ENCODE measurements at places on chromosomes 16 and 17.

GRCh38 chr17:32341141-32341856, 674 bp downstream of the C17orf75 start:
- no peak for DNase-seq

- no peak for DNase-seq
Measured at GRCh38 chr16:54936979-54937670, 6.5 kb downstream of the IRX5 start.

GRCh38 chr16:11915114-11915643, 577 bp downstream of the GSPT1 start:
- DNase-seq, result no peak

DNA sequence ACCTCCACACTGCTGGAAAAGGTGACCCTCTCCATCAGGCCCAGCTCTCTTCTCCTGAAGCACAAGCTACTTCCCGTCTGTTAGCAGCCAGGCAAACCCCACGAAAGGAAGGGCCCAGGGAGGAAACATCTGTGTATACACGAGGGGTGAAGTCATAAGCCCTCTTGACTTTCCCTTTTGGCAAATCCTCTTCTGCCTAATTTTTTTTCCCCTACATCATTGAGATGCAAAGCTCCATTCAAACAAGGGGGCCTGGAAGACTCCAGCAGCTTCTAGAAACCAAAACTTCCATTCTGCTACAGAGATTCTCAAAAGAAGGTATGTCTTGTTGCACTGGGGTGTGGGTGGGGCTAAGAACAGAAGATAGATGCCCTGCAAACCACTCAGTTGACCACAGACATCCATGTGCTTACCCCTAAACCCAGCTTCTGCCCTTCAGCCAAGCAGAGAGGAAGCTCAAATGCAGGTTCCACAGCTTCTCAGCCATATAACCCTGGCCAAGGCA, 145.6 kb upstream of the RCVRN start:
- no peak for DNase-seq

- no peak for DNase-seq
Measured at GRCh38 chr16:51010817-51011216, 140.3 kb downstream of the SALL1 start.

- DNase-seq, result no peak
Measured at GRCh38 chr17:42766124-42766523, 5.1 kb downstream of the RAMP2 start.

GRCh38 chr17:43924558-43924957, 17.2 kb upstream of the MPP2 start:
- no peak for DNase-seq

DNA sequence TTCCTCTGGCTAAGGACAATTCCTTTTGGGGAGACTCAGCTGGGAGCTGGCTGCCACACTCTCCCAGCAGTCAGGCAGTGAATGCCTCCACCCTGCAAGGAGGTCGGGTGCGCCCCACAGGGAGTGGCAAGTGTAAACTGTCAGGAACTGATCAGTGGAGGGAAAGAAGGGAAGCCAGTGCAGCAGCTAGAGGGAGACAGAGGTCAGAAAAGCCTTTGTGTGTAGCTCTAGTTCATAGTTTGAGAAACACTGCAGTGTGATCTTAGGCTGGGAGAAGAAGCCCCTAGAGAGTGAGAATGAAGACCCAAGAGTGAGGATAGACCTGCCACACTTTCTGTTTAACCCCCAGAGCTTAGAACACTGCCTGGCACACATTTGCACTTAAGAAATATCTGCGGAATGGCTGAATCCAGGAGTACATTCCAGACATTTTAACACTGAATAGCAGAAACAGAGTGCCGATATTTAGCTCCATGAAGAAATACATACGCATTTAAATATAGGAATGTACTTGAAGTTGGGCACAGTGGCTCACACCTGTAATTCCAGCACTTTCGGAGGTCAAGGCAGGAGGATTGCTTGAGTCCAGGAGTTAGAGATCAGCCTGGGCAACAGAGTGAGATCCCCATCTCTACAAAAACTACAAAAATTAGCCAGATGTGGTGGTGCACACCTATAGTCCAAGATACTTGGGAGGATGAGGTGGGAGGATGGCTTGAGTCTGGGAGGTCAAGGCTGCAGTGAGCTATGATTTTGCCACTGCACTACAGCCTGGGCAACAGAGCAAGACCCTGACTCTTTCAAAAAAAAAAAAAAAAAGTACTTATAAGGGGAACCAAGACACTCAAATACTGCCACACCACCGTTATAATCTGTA, 11.1 kb upstream of the SLC5A11 start:
- DNase-seq, result no peak

DNA sequence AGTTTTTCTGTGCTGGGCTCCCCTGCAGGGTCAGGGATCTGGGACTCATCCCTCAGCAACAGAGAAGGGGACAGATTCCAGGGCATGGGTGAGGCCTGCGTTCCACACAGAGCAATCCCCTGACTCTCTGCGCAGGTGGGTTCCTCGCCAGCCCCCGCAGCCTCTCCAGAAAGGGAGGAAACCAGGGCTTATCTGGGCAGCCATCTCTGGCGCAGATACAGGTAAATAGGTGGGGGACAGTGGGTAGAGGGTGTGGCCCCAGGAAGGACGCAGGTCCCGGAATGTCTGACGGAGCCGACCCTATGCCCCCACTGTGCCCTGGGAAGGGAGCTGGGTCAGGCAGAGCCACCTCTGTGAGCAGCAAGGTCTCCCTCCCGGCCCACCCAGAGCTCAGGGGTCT, 23.2 kb downstream of the PIEZO1 start:
- no peak for DNase-seq

GRCh38 chr16:25031132-25031440, 15.9 kb upstream of the ARHGAP17 start:
- DNase-seq, result no peak

GRCh38 chr17:1142561-1142971, 37.2 kb downstream of the ABR start:
- no peak for DNase-seq

- no peak for DNase-seq
Measured at GRCh38 chr16:35510701-35511100, 2051.3 kb downstream of the TP53TG3F start.

DNA sequence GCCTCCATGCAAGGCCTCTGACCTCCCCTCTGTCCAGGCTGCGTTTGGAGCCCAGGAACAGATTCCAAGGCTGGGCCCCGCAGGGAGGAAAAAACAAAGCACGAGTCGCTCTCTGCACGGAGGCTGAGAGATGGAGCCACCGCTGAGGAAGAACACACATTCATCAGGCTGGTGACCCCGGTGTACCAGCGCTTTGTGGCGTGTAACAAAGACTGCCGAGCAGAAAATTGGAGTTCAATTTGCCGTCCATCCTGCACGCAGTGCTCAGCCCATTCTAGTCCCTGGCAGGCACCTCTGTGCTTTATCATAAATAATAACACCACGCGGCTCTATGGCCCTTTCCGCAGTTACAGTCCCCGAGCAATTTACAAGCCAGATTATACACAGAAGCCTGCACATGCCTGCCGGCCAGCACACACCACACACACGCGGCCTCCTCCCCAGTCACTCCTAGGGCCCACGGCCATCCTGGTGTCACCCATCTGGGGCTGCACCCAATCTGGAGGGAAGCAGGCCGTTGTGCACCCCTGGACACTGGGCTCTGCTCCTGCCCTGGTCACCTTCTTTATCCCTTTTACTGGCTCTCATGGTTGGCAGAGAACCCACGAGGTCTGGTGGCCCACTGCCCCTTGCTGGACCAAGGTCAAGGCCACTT, 124.4 kb downstream of the SDK2 start:
- no peak for DNase-seq

GRCh38 chr16:78309763-78310162, 210.3 kb downstream of the WWOX start:
- no peak for DNase-seq

DNA sequence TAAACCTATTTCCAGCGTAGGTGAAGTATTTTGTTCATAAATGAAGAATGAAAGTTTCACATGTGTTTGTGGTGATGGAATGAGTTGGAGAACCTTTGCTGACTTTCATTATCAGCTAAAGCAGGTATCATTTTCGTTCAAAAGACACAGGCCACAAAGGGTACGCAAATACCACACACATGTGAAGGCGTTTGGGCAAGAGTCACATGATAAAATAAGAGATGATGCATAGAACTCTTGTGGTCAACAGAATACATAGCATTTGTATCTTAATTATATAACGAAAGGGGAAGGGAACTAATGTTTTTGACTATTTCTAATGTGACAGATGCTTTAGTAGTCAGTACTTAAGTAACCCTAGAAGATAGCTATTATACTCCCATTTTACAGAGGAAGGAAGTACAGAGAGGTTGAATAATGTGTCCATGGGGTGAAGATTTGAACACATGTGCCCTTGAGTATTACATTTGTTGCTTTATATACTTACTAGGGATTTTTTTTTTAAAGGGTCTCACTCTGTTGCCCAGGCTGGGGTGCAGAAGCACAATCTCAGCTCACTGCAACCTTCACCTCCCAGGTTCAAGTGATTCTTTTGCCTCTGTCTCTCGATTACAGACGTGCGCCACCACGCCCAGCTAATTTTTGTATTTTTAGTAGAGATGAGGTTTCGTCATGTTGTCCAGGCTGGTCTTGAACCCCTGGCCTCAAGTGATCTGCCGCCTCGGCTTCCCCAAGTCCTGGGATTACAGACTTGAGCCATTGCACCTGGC, 4.8 kb downstream of the RPA1 start:
- DNase-seq, result no peak

DNA sequence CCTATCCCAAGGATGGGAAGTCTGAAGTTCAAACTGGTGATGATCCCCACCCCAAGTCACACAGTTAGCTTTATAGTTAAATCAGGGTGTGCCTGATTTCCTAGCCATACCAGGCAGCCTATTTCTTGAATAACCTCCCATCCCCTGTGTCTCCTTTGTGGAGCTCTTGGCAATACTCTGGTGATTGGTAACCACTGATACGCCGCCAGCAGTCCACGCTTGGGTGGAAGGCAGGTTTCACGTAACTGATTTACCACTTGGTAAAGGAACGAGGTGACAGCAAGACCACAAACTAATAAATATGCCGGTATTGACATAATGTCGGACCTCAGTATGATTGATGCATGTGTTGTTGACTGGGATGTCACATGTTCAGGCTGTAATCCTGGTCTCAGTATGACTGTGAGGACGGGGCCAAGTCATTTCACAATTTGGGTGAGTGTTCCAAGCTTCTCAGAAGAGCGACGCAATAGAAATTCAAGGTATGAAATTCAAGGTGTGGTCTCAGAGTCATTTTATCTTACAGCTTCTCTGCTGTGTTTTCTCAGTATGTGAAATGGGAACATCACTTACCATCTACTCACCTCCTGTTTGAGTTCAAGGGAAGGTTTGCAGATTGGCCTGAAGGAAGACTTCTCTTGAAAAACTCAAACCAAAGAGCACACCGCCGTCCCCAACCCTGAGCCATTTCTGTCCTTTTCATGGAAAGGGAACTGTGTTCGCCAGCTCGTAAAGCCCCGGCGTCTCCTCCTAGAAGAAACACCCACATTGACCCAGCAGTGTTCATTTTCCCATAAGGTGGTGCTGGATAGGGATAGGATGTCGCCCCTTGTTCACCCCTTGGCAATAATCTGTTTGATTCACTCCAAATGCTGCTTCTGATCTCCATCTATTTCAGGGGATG, 678.9 kb downstream of the WWOX start:
- DNase-seq, result no peak

DNA sequence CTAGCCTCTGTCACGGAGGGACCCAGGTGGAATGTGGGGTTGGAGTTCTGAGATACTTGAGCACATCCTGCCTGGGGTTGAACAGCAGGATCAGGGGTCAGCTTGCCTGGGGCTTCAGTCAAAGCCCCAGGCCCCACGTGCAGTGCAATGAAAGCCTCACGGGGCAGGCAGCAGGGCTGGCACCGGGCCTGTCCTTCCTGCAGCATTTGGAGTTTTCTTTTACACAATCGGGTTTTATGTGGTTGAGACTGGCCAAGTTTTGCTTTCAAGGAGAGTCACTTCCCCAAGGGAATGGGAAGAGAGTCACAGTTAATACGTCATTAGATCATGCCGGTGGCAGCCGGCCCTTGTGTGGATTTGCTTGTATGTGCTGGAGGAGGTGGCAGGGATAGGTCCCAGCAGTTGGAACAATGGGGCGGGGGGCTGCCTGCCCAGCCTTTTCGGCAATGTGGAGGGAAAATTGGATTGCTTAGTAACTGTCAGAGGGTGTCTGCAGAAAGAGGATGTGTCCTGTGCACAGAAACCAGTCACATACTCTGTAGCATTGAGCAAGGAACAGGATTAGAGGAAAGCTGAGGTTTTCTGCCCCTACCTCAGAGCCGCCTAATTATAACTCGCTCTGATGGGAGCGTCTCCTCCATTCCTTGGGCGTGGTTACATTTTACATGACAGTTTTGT, 4.5 kb downstream of the RMI2 start:
- no peak for DNase-seq

DNA sequence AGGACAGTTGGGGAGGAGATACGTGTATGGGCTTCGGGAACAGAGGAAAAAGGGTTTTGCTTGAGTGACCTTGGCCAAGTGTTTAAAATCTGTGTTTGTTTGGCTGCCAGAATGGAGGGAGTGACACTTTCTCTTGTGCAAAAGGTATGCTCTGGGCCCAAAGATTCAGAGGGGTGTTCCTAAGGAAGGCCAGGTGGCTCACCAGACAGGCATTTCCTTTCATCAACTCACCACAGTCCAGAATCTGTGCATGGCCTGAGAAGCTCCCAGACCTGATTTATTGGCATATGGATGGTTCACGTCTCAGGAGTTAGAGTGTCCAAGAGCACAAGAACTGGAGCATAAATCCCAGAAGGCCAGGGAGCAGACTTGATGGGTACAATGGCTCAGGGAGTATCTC, 53.4 kb upstream of the NLK start:
- no peak for DNase-seq

DNA sequence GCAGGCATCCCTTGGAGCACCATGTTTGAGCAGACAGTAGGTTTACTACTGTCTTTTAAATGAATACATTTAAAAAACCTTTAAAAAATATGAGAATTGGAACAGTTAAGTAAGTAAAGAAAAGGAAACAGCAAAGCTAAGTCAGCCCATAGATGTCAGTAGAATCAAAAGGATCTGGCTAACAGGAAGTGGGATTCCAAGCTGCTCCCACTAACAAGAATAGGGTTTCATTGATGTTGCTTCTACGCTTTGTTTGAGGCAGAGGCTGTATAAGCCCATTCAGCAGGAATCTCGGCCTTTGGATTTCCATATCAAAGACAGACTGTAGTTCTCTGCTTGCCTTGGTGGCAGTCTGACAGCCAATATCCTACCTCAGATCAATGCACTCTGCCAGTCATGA, 122.9 kb upstream of the ELAC2 start:
- DNase-seq, result no peak

- DNase-seq, result no peak
Measured at GRCh38 chr17:81508639-81509206, 3.9 kb downstream of the ACTG1 start.

GRCh38 chr17:31696184-31696602, 162.9 kb downstream of the COPRS start:
- no peak for DNase-seq

DNA sequence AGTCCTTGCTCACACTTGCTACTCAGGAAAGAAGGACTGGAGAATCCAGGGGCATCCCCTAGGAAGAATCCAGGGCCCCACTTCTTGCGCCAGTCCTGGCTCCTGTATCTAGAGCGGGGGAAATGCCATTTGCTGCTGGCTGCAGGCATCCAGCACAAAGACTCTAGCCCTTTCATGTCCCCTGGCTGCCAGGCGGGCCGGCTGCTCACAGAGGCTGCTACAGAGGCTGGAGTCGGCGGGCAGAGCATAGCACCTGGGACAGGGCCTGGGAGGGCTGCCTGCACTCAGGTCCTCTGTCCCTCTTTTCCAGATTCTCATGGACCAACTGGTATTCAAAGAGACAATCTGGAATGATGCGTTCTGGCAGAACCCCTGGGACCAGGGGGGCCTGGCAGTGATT, 13.8 kb downstream of the SMIM5 start:
- no peak for DNase-seq

Data from stimulated activated CD8-positive, alpha-beta memory T cell treated with anti-CD3 and anti-CD28 coated beads, Interleukin-7, amount 100 ng/mL, for 24 hours (primary cell).